Activated gamma-delta T cell treated with Interleukin-2 at 50 U/mL for 16 hours (primary cell): ENCODE measurements at places on chromosomes 11 and 22.

- no peak for DNase-seq
These were observed 4.0 kb upstream of the GPR83 start for GRCh38 chr11:94405062-94405833.

GRCh38 chr22:45896964-45897538 lies 79.9 kb downstream of the WNT7B start:
- DNase-seq: no peak

GRCh38 chr11:117866526-117866925 lies 9.9 kb downstream of the FXYD6 start:
- no peak for DNase-seq

GRCh38 chr22:25120761-25121212 lies 78.9 kb upstream of the CRYBB3 start:
- DNase-seq: no peak

- DNase-seq: no peak
These were observed 62.0 kb upstream of the CLTCL1 start for GRCh38 chr22:19353363-19354131.

- DNase-seq: no peak
These were observed 67.4 kb downstream of the ENDOD1 start for GRCh38 chr11:95156916-95157541.

GRCh38 chr22:43114958-43115357 lies 4.4 kb downstream of the BIK start:
- DNase-seq: no peak

- no peak for DNase-seq
These were observed 1432.6 kb upstream of the TENM4 start for GRCh38 chr11:80873310-80873999.

DNA sequence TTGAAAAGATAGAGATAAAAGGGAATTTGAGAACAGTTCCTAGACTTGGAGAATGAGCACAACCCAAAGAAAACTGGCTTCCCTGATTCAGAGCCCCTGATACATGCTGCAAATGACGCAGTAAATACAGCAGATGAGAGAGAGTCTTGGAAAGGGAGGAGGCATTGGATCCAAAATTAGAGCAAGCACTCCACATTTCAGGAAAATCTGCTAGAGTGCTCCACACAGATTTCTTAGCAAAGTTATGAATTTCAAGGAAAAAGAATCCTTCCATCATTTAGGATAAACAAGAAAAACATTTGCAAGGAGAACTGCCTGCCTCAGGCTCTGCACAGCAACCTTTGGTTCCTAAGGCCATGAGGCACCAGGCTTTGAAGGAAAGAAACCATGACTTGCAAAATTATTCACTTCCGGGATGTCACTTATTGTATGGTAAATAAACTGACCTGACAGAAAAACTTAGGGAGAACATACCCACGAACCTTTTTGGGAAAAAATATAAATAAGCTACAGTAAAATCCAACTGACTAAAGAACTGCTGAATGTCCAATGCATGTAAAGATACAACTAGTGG lies 89.8 kb upstream of the RTL6 start:
- no peak for DNase-seq

DNA sequence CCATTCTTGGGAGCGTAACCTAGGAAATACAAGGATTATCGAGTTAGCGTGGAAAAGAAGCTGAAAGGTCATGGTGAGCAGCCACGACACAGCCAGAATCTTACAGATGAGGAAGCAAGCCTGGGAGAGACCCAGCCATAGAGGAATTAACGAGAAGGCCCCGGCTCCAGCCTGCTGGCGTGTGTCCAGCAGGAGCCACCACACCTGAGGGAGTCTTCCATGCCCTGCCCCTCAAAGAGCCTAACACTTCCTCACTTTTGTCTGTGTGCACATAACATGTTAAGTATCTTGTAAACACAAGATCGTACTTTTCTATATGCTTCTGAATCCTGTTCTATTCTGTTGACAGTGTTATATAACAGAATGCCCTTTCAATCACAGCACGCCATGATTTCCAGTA lies 18.1 kb downstream of the CECR2 start:
- DNase-seq: no peak

DNA sequence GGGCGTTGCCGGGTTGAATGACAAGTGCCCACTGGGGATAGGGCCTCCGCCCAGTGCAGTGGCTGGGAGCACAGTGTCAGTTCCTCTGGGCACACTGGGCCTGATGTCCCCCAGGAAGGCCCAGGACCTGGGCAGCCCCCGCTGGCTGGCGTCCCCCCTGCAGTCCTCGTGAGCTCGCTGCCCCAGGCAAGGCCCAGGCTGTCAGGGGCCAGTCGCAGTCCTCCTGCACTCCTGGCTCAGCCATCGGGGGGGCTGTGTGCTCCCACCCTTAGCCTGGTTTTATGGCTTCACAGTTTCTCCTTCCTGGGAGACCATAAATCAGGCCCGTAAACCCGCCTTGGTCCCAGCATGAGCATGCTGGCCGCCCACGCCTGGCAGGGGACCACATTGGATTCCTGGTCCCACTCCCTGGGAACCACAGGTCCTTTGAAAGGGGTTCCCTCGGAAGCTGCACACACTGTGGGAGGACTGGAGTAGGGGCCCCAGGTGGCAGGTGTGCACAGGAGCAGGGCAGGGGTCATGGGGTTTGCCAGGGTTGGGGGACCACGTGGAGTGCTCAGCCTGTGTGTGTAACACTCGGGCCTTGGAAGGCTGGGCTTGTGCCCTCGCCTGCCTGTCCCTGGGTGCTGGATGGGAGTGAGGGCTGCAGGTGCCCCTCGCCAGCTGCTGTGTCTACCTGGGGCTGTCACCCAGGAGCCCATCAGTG lies 113.6 kb downstream of the KCNQ1OT1 start:
- DNase-seq: no peak

GRCh38 chr22:43126501-43127165 lies 16.1 kb downstream of the BIK start:
- no peak for DNase-seq

- no peak for DNase-seq
These were observed 32.1 kb upstream of the SOX10 start for GRCh38 chr22:38016182-38017151.

- no peak for DNase-seq
These were observed 91.1 kb upstream of the LMO1 start for GRCh38 chr11:8354622-8355415.

DNA sequence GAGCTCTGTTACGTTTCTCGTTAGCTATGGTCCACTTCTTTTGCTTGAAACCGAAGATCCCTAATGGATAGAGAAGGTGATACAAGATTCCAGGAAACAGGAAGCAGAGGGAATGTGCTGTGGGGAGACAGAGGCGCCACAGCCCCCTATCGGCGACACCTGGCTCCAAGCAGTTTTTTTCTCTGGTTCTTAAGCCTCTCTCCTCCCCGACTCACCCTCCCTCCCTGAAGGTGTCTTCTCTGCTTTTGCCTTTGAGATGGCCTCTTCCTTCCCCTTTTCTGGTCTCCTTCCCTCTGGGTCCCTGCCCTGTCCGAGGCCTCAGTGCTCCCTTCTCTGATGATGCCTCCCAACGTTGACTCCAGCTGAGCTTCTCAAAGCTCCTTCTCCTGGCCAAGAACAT lies 14.2 kb upstream of the APOBEC3A start:
- no peak for DNase-seq

GRCh38 chr11:93611836-93612677 lies 49.4 kb upstream of the CEP295 start:
- DNase-seq: no peak

DNA sequence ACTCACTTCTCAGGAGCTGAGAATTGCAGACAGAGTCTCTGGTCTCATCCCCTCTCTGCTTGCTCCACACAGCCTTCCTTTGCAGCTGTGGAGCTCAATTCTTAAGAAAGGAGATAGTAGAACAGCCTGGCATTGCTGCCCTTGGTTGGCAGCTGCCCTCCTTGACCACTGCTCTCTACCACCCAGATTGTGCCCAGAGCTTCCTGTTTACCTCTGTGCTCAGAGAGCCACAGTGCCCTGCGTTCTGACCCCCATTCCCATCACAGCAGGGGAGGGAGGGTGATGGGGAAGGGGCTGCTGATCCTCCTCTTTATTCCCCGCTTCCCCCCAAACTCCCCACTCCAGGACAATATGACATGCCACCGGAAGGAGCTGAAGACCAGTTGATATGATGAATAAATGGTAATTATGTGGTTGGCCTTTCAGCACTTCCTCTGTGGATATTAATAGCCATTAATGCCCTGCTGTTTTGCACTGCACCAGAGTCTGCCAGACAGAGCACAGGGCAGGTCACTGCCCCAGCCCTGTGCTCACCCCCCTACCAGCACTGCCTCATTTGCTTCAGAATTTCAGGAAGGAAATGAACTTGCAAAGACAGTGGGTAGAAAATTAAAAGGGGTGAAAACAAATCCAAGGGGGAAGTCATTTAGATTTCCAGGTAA lies 426.8 kb upstream of the CADM1 start:
- no peak for DNase-seq

DNA sequence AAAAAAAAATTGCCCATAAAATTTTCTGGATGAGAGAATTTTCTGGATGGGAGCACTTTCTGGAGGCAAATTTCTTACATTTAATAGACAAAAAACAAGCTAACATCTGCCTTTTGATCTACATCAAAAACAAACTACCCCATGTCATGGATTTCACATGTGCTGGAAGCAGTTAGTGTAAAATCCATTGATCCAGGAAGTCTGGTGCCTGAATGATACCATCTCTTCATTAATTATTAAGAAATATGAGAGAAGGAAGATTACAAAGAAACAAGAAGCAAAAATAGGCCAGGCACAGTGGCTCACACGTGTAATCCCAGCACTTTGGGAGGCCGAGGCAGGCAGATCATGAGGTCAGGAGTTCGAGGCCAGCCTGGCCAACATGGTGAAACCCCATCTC lies 53.2 kb upstream of the FAM181B start:
- DNase-seq: no peak

- DNase-seq: no peak
These were observed 7.6 kb upstream of the RBFOX2 start for GRCh38 chr22:36036167-36036624.

DNA sequence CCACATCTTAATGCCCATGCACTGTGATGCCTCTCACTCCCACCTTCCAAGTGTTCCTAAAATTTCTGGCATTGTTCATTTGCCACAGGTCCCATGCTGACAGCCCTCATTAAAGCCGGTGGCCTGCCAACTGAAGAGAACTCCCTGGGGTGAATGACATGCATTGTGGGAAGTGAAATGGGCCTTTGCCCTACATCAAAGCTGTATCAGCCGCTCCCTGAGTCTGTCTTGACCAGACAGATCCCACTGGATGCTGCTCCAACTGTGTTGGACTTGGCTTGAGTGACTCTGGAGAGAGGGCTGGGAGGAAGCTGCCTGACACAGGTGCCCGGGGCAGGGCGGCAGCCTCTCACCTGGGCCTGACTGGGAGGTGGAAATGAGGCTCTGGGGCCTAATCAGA lies 8.8 kb upstream of the SEC14L4 start:
- DNase-seq: no peak

GRCh38 chr22:27867085-27867952 lies 51.7 kb downstream of the PITPNB start:
- DNase-seq: no peak

DNA sequence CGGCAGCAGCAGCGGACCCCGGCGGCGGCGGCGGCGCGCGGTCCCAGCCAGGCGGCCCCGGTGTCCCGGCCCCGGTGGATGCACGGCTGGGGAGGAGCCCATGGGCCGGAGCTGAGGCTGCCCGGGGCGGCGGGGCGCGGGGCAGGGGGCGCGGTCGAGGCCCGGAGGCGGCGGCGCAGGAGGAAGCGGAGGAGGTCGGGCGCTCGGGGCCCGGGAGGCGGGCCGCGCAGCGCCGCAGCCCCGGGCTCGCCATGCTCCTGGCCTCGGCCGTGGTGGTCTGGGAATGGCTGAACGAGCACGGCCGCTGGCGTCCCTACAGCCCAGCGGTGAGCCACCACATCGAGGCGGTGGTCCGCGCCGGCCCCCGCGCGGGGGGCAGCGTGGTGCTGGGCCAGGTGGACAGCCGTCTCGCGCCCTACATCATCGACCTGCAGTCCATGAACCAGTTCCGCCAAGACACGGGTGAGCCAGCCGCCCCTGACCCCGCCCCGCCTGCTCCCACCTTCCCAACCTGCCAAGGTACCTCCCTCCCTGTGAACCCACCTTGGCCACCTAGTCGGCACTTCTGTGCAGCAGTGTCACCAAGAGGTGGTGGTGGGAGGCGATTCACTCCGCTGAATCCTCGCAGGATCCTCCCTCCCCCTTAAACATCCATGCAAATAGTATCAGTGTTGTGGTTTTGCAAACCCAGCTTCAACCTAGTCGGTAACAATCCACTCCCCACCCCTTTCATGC lies 580 bp downstream of the DTX4 start:
- DNase-seq: no peak

GRCh38 chr22:43168471-43169309 lies 17.3 kb downstream of the TSPO start:
- DNase-seq: no peak

GRCh38 chr11:132809070-132809469 lies 723.2 kb downstream of the OPCML start:
- no peak for DNase-seq

DNA sequence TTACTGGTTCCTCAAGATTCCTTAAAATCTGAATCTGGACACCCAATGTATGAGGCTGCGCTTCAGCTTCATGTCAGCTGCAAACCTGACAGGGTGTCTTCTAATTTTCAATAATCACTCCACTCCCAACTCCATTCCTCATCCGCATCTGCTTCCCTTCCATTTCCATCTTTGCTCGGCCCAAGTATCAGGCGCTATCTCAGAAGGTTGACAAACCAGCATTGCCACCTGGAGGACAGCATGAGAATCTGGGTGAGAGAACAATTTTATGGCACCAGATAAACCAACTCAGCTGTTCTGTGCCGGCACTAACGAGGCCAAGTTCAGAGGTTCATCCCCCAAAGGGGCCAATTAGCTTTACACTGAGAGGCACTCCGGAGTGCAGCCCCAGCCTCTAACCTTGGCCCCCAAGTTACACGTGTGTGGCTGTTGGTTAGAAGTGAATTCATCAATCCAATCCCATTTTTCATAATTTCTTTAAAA lies 79.1 kb upstream of the LMO2 start:
- DNase-seq: no peak

- no peak for DNase-seq
These were observed 546.3 kb downstream of the SOX6 start for GRCh38 chr11:15810082-15810481.

DNA sequence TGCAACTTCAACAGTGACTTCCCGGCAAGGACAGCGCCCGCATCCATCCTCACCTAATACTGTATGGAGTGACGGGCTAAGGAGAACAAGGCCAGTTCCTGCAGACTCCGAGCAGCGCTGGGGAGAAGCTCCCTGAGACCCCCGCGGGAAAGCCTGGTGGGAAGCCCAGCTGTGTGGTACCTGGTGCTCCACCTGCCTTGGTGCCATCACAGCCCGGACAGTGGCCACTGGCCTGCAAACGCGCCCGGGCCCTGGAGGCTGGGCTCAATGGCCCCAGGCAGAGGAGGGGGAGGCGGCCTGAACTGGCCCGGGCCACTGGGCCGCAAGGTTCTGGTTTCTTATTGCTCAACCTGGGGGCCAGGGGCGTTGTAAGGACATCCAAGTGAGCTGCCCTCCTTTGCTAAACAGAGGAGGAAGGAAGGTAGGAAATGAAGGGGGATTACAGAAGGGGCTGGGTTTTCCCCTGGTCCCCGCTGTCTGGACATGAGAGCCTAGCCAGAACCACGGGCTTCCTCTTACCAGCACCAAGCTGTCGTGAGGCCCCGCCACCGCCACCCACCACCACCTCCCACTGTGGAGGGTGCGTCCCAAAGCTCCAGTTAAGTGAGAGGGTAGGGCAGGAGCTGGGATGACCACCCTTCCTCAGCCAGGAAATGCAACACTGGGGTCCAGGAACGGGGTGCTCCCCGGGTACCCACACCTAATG lies 8.5 kb upstream of the CDC42BPG start:
- DNase-seq: no peak
